DMS 273 treated with DMSO at 0.1 percent for 48 hours (cell line): ENCODE measurements at places on chromosomes 3 and 15.
A peak's percentile ranks its signal among the peaks of the same experiment; 100 is the strongest.

- no peak for DNase-seq
Observed at GRCh38 chr3:155031186-155031585, 48.9 kb upstream of the MME start.

DNA sequence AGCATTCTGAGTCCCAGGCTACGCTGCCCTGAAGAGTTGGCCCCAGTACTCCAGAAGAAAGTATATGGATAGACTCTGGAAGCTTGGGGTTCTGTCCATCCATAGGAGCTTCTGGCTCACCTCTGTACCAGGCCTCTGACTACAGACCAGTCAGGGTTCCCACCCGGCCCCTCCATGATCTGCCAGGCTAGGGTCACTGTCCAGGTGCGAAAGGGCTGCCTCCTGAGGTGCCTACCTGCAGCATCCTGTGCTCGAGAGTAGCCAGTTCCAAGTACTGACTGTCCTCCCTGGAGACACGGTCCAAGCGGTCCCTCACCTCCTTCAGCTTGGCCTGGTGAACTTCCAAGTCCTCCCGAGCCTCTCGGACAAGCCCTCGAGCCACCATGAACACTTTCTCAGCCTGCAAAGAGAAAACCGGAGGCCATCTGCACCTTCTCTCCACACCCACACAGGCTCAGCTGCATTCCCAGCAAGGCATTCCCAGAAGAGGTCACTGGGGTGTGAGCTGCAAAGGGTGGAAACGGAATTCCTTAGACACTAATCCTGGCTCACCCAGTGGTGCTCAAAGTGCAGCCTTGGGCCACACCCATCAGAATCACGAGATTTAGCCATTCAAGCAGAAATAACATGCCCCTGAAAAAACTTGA, 3.7 kb upstream of the PLXNB1 start:
- no peak for DNase-seq

- DNase-seq = no peak
Observed at GRCh38 chr15:83733691-83734090, 79.8 kb downstream of the ADAMTSL3 start.

DNA sequence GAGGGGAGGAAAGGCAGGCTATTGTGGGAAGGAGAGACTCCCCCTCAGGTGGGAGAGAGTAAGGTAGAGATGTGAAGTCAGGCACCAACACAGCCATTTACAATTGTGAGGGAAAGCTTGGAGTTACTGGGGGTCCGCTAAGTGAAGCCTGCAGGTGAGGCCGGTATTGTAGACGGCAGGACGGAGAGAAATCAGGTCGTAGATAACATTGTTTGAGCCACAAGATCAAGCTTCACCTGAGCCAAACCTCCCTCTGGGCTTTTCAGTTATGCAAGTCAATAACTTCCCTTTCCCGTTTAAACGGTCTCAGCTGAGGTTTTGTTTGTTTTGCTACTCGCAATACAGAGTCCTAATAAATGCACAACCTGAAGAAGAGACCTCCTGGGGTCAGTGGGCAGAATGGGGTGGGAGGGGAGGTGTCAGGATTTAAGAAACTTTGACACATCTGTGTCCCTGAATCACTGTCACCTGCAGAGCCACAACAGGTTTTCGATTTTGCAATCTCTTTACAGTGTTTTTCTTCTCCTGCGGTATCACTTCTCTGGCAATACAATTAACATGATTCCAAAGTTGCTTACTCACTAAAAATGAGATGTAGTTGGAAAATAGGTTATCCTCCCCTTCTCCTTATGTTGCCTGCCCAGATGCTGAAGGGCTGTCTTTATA, 72.0 kb upstream of the GLCE start:
- no peak for DNase-seq

DNA sequence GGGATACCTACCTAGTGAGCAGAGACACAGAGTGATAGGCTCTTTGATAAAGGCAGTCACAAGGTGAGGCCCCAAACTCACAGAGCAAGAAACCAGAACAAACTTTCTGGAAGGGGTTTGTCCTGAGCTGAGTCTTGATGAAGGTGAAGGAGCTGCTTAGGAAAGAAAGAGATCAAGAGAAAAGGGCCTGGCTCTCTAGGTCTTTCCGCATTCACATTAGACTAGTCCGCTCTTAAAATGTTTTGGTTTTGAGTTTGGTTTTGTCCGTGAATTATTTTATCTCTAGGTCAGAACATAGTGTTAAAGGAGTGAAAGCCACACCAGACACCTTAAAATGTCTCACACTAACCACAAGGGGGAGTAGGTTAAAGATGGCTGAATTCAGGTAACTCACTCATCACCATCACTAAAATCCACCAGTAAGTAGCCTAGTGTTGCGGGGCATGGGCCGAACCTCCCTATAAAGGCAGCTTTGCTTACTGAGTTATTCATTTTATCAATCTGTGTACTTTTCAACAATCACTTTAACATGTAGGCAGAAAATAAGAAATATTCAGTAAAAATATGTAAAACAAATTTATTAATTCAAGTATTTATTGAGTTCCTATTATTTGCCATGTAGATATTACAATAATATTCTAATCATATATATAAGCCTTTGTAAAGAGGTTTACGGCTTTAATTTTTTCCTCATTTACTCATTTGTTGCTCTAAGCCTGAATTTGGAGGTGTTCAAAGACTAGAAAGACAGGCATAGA, 121.5 kb upstream of the TSC22D2 start:
- DNase-seq = peak; percentile 38

DNA sequence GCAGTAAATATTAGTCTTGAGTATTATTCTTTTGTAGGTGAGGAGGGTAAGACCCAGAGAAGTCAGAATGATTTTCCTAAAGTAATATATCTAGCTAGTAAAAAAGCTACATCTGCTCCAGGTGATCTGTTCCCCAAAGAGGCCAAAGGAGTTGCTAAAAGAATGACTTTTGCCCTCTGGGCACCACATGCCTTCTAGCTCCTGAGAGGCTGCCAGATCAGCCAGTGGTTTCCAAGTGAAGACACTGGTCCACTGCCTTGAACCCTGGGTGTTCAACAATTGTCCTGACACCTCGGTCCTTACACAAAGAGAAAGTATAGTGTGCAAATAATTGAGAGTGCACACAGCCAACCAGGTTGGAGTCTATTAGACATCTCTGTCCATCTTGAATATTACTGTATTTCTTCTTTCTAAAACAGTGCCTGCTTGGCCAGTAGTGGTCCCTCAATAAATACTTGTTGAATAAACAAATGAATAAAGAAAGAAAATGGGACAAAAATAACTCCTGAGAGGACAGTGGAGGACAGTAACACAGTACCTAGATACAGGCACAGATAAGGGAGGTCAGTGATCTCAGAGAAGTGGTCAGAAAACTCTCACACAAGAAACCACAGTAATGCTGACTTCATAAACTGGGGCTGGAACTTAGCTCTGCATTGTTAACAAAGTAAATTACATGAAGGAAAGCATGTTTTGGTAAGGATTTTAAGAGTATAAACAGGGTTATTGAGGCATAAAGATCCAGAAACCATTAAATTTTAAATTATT, 56.6 kb upstream of the CSTA start:
- no peak for DNase-seq

- DNase-seq = no peak
Observed at GRCh38 chr15:84598993-84599392, 1.8 kb upstream of the ZSCAN2 start.

GRCh38 chr3:184237807-184238206, 8.4 kb downstream of the VWA5B2 start:
- DNase-seq = no peak

- DNase-seq = no peak
Observed at GRCh38 chr3:101377796-101378195, 57.4 kb upstream of the IMPG2 start.

GRCh38 chr3:132804498-132804897, 82.3 kb upstream of the NPHP3 start:
- DNase-seq = no peak

DNA sequence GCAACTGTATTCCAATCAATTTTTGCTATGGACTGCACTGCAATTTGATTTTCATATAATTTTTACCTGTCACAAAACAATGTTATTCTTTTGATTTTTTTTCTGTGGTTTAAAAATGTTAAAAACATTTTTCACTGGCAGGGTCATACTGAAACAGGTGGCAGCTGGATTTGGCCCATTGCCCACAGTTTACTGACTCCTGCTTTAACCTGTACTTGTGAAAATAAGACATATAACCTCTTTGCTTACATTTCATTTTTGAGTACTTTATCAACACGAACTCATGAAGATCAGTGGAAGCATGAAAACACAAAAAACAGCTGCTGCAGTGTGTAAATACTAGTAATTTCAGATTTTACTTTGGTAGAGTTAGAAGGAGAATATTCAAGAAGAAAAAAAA, 313.1 kb downstream of the WDR72 start:
- DNase-seq = no peak

GRCh38 chr15:66822114-66822513, 120.1 kb downstream of the SMAD6 start:
- DNase-seq = no peak

DNA sequence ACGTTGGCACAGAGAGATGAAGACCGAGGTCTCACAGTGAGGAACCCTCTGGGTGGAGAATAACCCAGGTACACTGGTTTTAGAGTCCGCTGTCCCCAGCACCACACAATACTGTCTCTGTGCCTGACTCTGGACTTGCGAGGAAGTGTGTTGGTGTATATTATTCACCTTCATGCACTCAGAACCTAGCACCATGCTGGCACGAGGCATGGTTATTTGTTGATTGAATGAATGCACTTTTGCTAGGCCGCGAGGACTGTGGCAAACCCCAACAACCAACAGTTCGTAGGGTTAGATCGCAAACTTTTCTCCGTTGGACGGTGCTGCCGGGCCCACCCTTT, 484 bp upstream of the C3orf52 start:
- DNase-seq = no peak

DNA sequence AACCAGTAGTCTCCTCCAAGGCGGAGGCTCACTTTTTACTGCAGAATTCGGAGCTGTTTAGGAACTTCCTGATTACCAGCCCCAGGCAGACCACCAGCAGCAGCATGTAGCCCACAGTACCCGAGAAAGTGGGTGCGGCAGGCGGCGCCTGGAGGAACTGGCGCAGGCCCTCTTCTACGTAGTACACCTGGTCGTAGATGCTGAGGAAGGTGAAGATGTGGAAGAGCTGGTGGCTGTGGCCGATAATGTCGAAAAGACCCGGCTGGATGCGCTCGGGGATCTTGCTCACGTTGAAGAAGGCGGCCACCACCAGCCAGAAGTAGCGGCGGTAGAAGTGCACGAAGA, 1.3 kb downstream of the PAQR9 start:
- no peak for DNase-seq

DNA sequence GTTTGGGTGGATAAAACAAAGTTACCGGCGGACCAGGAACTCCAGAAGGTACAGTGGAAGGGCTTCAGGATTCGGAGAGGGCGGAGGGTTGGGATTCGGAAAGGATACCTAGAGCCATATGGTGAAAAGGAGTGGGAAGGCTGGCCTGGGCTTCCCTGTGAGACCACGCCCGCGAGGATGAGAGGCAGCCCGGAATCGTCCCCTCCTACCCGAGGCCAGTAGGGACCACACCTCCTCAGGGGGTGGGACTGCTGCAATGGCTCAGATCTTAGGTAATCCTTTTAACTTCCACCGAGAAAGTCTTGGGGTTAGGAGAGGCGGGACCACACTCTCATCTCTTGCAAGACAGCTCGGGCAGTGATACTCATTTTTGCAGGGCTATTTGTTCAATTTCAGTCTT, 511.3 kb downstream of the OCA2 start:
- peak; percentile 60 for DNase-seq

DNA sequence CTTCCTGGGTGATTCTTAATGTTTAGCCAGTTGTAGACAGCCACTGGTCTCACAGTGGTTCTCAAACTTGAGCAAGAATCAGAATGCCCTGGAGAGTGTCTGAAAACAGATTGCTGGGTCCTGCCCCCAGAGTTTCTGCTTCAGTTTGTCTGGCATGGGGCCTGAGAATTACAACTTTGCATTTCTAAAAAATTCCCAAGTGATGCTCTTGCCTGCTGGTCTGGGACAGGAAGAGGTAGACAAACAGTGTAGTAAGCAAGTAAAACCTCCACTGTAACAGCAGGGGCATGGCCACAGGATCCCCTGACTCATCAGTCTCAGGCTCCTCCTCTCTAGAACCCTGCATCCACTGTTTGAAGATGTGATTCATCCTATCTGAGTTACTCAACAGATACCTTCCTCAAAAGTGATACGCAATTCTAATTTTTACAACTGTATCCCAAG, 36.5 kb downstream of the DZIP1L start:
- DNase-seq = no peak

GRCh38 chr15:32716216-32716914, 1.4 kb upstream of the GREM1 start:
- DNase-seq = no peak

DNA sequence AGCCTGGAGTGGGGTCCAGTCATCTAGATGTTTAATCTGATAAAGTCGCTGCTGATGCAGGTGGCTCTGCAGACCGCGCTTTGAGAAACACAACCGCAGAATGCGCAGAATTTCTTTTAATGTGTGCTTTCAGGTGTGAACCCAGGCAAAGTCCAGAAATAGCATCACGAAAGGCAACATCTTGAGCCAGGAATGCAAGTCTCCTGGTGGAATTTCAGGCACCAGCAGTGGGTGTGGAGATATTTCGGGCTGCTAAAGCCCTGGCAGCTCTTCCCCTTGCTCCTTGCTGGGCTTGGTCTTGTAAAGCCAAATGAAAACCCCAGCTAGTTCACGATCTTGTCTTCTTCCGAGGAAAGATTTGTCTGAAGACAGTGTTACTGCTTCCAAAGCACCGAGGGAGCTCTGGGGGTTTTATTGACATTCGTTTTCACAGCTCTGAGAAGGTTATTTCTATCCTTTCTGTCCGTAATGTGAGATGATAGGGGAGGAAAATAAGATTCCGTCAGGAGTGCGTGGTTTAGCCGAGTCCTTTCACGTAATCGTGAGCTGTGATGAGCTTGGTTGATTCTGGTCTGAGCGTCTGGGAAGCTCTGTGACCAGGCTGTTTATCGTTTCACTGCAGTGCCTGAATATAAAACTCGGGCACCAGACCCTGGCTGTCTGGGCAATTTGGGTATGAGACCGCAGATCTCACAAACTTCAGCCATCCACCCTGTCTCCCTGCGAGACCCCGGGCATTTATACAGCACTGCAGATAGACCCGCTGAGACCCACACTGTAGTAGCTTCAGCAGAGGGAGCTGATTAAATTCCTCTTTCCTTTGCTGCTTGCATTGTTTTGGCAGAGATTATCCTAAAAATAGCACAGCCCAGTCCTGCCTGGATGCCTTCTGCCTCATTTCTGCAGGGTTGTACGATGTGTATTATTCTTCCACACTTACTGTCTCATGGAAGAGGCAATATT, 67.0 kb upstream of the SLC25A26 start:
- DNase-seq = no peak

DNA sequence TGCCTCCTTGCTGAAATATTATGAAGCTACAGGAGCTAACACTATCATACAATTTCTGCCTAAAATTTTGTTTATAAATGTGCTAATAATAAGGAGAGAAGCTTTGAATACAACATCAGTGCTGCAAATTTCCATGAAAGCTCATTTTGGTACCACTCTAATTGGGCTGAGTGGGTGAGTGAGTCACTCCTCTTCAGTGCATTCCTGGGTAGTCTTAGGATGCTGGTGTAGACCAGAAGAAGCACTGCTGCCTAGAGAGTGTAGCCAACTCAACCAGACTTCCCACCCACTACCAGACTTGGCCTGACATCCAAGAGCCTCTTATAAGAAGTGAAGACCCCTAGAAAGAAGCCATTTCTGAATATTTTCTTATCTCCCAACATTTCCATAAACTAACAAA, 32.5 kb upstream of the CCDC54 start:
- DNase-seq = no peak
